Cerebellum (tissue), 4 donors: ENCODE measurements at places on chromosomes 11 and 22.

- DNase-seq, result no peak
These were observed 301.2 kb downstream of the AASDHPPT start for GRCh38 chr11:106378513-106379179.

DNA sequence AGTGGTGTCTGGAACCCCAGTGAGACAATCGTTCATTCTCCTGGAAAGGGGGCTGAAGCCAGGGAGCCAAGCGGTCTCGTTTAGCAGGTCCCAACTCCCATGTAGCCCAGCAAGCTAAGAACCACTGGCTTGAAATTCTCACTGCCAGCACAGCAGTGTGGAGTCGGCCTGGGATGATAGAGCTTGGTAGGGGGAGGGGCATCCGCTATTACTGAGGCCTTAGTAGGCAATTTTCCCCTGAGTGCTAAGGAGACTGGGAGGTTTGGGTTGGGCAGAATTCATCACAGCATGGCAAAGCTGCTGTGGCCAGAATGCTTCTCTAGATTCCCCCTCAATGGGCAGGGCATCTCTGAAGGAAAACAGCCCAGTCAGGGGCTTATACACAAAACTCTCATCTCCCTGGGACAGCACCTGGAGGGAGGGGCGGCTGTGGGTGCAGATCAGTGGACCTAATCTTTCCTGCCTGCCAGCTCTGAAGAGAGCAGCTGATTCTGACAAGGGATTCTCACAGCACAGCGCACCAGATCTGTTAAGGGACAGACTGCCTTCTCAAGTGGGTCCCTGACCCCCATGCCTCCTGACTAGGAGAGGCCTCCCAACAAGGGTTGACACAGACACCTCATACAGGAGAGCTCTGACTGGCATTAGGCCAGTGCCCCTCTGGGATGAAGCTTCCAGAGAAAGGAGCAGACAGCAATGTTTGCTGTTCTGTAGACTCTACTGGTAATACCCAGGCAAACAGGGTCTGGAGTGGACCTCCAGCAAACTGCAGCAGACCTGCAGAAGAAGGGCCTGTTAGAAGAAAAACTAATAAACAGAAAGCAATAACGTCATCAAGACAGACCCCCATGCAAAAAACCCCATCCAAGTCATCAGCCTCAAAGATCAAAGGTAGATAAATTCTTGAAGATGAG is 14.8 kb downstream of the OR52M1 start:
- no peak for DNase-seq

- peak; percentile 76 for DNase-seq
These were observed at the start of gene TMEM151A for GRCh38 chr11:66291706-66292542. Gene TMEM151A (plus strand): TSS chr11:66291894. CDS start chr11:66292014, 120 bp downstream.

DNA sequence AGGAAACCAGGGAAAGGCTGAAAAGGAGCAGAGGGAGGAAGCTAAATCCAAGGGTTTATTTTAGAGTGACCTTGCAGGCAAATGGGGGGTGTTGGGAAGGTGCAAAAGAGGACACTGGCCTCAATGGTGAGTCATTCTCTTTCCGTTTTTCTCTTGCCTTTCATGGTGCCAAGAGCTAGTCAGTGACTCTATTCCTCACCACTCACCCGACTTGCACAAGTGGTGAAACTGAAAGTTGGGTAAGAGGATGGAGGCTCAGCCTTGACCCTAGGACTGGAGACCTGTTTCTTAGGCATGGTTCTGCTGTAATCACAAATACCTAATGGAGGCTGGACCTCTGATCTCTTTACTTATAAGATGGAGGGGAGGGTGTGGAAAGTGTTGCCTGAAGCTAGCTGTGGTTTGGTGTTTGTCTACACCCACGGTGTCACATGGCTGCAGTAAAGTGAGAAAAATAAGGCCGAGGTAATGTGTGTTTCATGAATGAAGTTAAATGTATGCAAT is 67.3 kb upstream of the CREB3L1 start:
- DNase-seq, result no peak

GRCh38 chr22:20380486-20380885 is 13.5 kb upstream of the ZNF74 start:
- no peak for DNase-seq

DNA sequence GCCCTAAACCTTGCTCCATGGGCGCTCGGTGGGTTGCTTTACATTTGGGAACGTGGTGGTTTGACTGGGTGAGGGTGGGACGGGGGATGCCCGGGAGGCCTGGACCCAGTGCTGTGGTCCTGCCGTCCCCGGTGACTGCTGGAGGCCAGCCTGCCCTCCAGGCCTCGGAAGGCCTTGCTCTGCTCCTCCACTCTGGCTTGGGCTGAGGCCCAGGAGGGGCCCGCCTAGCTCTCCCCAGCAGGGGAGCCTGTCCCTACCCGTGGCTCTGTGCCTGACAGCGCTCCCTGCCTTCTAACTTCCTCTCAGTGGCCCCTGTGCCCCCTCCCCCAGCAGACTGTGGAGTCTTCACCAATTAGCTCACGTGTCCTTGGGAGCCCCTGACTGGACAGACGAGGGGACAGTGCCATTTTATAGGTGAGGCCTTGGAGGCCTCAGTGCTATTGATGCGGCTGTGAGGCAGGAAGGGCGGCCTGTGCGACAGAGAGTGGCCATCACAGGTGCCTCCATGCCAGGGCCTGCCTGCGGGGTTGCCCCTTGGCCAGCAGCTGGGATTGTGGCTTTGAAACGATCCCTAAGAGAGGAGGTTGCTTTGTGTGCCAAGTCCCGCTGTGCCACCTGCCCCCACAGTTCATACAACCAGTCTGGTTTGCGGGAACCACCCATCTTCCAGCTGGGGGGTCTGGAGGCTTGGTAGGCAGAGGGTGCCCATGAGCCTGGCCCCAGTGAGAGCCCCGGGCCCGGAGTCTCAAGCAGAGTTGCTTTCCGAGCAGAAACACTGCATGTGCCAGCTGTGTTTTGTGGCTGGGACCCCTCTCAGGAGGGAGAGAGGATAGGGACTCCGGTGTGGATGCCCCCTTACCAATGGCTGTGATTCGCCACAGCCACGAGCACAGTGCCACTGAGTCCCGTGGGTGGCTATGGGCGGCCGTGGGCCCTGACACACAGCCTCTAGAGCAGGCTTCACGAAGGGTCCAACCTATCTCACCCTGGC is 17.7 kb downstream of the TPCN2 start:
- DNase-seq, result no peak

- DNase-seq, result no peak
These were observed 25.0 kb downstream of the FADS3 start for GRCh38 chr11:61866231-61866957.

DNA sequence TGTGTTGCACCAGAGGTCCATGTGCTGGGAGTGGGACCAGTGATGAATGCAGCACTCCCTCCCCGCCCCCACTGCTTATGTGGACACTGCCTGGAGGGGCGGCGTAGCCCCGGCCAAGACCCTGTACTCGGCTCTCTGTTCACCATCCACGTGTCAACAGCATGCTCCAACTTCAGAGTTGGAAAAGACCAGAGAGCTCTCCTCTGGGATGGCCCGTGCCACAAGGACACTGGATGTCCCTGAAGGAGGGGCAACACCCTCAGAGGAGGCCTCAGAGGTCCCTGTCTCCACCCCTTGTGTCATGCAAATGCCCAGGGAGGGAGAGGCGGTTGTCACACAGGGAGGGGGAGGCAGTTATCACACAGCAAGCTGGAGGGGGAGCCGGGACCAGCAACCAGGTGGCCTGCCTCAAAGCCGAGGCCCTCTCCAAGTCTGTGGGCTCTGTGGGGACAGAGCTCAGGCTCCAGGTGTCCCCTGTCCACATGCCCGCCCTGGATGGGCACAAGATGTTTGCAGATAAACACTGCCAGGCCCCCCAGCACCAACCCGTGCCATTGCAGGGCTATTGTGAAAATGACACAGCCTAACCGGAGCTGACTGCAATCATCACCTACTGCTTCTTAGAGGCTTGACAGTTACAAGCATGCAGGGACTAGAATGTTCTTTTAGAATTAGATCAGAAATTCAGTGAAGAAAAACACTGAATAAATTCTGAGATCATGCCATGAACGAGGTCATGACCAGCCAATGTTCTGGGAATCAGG is 121.1 kb downstream of the PHF21B start:
- DNase-seq, result no peak

GRCh38 chr11:1750481-1750839 is at the start of gene IFITM10:
Gene IFITM10 (minus strand): TSS chr11:1750595. CDS start chr11:1750442, 153 bp downstream.
- no peak for DNase-seq

- no peak for DNase-seq
These were observed 13.5 kb downstream of the RBM7 start for GRCh38 chr11:114413958-114414357.

GRCh38 chr11:20134991-20135736 is 25.1 kb downstream of the DBX1 start:
- DNase-seq, result no peak
